ENCODE measurements at places on chromosomes 16 and 17.

DNA sequence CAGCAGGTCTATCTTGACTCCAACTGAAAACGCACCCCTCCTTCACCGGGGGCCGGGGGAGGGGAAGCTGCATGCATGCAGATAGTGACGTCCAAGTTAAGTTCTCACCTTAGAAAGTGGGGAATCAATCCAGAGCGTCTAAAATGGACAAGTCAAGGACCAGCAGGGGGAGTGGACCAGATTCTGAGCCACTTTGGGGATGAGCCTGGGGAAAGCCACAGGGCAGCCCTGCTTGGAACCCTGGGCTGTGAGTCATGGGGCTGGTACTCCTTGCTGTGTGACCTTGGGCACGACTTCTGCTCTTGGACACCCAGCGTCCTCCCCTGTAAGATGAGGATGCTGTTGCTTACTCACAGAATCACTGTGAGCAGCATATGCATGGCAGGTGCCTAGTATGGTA, 9.1 kb downstream of the TNFRSF13B start:
- DNase-seq, result no peak

DNA sequence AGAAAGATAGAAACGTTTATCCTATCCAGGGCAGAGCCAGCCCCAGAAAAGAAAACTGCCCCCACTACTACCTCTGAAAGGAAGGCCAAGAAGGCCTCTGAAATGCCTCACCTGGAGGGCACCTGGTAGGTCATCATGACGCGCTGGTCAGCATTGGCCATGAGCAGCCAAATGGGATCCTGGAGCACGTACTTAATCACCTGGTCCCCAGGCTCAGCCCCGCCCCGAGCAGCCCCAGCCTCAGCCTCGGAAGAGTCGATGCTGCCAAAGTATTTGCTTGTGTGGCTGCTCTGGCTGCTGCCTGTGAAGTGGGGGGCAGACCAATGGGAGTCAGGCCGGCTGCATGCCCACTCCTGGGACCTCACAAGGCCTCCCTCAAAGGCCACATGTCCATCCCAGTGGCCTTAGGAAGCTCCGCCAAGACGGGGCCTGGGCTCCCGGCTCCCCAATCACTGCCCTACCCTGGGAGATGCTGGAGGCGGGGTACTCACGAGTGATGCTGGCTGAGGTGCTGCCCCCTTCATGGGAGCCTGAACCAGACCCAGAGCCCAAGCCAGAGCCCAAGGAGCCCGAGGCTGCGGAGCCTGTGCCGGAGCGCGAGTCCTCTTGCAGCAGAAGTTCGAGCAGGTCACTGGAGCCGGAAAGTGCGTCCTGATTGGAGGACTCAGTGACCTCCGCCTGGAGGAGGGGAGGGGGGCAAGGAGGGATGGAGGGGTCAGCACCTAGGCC, 9.9 kb downstream of the PER1 start:
- no peak for DNase-seq

DNA sequence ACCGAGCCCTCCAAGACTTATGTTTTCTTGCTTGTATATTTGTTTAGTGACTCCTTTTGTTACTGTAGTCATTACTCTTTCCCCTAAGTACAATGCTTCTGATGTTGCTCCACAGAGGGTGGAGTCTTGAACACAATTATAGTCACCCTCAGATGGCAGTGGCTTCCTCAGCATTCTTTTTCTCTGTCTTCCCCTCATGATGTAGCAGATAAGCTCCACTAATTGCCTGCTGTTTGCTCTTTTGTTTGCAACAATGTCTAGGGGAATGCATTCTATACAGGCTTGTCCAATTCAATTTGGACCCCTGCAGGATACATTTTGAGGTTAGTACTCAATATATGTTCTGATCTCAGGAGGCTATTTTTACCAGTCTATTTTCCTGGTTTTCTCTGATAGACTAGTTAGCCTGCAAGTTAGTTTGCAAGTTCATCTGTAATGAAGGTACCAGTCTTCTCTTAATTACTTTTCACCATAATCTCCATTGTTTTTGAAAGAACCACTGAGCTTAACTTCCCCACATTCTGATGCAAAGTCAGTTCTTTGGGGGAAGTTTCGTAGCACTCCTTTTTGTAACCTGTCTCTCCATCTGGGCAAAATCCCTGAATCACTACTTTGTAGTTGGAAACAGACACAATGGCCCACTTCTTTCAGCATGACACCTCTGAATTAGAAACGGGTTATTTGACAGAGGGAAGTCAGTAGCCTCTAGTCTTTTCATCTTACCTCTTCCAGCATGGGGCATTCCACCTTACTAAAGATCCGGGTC, 1509.2 kb downstream of the CDH11 start:
- DNase-seq, result no peak

DNA sequence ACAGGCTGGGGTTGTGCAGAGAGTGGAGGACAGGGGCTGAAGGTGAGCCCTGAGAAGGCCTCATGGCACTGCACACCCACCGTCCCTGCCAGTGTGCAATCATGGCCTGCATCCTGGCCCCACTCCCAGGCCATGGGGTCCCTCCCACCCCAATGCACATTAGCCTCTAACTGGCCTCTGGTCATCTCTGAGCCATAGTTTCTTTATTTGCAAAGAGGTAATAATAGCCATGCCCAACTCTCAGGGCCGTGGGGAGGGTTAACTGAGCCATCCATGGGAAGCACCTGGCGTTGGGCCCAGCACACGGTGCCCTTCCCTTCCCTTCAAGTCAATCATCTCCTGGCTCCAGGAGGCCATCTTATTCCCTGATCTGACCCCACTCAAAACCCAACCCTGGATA, 10.8 kb upstream of the ITGA3 start:
- DNase-seq, result no peak

DNA sequence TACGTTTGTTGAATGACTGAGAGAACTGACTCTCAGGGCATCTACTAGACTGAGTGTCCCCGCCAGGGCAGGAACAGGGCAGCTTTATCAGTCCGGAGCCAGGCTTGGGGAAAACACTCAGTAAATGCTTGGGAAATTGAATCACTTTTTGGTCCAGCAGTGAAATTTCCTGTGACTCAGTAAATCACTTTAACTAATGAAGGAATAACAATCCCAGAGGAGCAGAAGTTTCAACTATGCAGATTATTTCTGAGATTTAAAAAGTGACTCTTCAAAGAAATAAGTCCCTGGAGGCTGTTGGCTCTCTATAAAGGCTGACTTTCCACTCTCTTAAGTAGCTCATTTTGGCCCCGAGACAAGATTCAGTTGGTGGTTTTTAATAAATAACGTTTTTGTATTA, 101.8 kb downstream of the FOXL1 start:
- DNase-seq, result no peak

DNA sequence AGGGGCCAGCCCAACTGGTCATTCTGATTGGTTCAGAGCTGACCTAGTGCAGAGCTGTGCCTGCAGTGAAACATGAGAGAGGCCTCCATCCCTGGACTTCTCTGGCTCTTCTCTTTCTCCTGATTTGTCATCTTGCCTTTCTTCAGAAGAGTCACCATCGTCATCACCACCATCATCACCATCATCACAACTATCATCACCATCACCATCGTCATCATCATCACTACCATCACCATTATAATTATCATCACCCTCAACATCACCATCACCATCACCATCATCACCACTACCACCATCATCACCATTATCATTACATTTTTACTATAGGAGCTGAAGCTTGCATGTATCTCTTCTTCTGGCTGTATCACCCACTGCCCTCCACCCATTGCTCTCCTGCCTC, 94.5 kb upstream of the FAM20A start:
- DNase-seq, result no peak

- DNase-seq, result no peak
Measured at GRCh38 chr17:73987845-73988509, 215.5 kb upstream of the RPL38 start.

DNA sequence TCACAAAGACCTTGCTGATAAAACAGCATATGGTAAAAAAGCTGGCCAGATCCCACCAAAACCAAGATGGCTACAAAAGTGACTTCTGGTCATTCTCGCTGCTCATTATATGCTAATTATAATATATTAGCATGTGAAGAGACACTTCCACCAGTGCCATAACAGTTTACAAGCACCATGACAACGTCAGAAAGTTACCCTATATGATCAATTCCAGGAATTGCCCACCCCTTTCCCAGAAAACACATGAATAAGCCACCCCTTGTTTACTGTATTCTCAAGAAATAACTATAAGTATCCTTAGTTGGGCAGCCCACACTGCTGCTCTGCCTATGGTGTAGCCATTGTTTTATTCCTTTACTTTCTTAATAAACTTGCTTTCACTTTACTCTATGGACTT, 44.6 kb upstream of the IRX5 start:
- no peak for DNase-seq

DNA sequence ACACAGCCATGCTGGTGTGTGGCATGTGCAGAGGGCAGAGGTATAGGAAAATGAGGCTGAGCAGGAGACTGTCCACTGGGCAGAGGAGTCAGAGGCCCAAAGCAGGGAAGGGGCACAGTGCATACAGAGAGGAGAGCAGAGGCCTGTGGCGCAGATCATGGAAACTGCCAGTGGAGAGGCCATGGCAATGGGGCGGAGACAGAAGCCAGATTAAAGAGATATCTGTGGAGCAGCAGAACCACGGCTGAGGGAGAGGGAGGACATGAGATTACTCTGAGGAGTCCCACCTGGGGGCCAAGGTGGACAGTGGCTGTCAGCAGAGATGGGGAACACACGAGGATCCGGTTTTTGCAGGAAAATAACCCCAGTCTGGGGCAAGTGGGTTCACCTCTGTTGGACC, 43.3 kb downstream of the RANBP10 start:
- no peak for DNase-seq

GRCh38 chr16:85587762-85588556, 25.2 kb upstream of the GSE1 start:
- DNase-seq, result no peak

DNA sequence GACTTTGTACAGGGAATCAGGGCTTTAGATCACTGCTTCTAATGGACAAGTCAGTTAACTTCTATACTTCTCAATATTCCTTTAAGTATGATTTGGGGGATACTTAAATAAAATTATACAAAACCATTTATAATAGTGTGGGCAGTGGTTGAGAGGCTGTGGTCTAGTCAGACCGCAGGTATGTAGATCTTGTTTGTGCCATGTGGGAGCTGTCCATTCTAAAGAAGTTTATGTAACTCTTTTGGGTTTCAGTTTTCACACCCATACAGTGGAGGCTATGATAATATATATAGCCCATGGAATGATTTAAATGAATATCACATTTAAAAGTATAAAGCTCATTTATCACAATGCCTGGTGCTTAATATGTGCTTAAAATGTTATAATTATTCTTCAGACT, 654.3 kb upstream of the KIF2B start:
- DNase-seq, result no peak

- DNase-seq, result no peak
Measured at GRCh38 chr17:64378890-64379354, 11.7 kb downstream of the PECAM1 start.

- DNase-seq, result no peak
Measured at GRCh38 chr16:19236561-19237209, 48.8 kb upstream of the CLEC19A start.

DNA sequence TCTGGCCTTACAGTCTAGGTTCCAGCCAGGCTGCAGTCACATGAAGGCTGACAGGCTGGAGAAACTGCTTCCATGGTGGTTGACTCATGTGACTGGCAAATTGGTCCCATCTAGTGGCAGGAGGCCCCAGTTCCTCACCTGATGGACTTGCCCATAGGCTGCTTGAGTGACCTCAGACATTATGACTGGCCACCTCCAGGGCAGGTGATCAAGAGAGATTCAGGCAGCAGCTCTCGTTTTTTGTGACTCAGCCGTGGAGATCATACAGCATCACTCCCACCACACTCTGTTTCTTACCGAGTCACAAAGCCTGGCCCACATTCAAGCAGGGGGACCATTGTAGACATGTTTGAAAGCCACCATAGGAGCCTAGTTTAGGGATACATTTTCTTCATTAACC, 34.5 kb downstream of the SIAH1 start:
- DNase-seq, result peak; percentile 23
